T-cell (primary cell): ENCODE measurements at places on chromosomes 3 and 15. TPM values are rescaled to one million over a fixed set of nuclear protein-coding genes. Genes with fewer than 3 reads are reported as not detected.

Gene SEMA4B
- total RNA-seq = 34.7 TPM

GRCh38 chr3:142623194-142623593, 27.0 kb downstream of the PLS1 start:
- no peaks in the 10 kb centered on the region for H3K27me3 ChIP-seq
- no peak overlapping the region for H3K4me3 ChIP-seq
- H3K27ac ChIP-seq = no peak overlapping the region
- H3K4me1 ChIP-seq = no peaks in the 10 kb centered on the region

DNA sequence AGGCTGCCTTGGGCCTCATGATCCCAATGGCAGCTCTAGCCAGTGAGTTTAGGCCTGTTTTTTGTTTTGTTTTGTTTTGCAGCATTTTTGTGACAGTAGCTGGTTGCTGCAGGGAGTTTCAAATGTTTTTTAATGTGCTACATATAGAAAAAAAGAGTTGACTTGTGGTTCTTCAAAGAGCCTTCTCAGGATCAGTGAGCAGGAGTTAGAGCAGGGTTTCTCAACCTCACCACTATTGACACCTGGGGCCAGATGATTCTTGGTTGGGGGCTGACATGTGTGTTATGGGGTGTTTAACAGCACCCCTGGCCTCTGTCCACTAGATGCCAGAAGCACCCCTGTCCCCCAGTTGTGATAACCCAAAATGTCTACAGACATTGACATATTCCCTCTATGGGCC, 17.9 kb downstream of the APH1B start:
- H3K27ac ChIP-seq = no peak overlapping the region
- no peaks in the 10 kb centered on the region for H3K4me1 ChIP-seq
- no peaks in the 10 kb centered on the region for H3K27me3 ChIP-seq
- no peak for DNase-seq
- H3K36me3 ChIP-seq = peaks cover 21% of the 10 kb centered on the region

- no peak overlapping the region for H3K27ac ChIP-seq
- H3K27me3 ChIP-seq = peaks cover 15% of the 10 kb centered on the region
- no peak for DNase-seq
- no peak overlapping the region for H3K4me3 ChIP-seq
- peaks cover 4% of the 10 kb centered on the region for H3K4me1 ChIP-seq
Measured at GRCh38 chr15:95286352-95286880, 1044.1 kb upstream of the NR2F2 start.
